Immature natural killer cell (primary cell): ENCODE measurements at places on chromosomes 7 and 10.
A peak's percentile ranks its signal among the peaks of the same experiment; 100 is the strongest.

DNA sequence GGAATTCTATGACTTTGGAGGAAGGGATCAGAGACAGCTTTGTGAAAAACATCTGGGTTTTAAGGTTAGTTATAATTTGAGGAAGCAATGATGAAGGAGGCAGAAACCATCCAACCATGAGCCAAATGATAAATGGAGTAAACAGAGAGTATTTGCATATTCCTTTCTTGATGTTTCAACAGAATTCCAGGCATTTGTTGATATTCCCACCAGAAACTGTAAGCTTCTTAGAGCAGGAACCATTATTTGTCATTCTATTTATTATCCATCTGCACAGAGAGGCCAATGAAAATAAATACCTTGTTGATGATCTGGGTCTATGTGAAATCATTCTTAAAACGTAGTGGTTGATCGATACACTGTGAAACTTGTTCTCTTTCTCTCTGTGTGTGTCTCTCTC lies 715.3 kb downstream of the INHBA start:
- DNase-seq, result no peak

DNA sequence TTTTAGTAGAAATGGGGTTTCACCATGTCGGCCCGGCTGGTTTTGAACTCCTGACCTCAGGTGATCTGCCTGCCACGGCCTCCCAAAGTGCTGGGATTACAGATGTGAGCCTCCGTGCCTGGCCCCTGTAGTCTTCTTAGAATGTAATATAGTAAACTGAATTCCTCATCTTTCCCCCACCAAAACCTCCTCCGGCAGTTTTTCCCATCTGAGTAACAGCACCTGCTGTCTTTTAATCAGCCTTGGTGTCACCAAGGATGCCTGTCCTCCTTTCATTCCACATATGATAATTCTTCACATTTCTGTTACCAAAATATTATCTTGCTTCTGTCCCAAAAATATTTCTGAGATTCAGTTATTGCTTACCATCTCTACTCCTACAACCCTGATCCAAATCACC lies 80.2 kb downstream of the ZEB1 start:
- DNase-seq, result no peak

- peak; percentile 50 for DNase-seq
These were observed 131.0 kb upstream of the PALS2 start for GRCh38 chr7:24442170-24442777.

- no peak for DNase-seq
These were observed 17.6 kb downstream of the CDNF start for GRCh38 chr10:14820010-14820774.

GRCh38 chr7:151249732-151250072 lies 1.2 kb upstream of the SMARCD3 start:
- no peak for DNase-seq
